ENCODE measurements at places on chromosomes 2 and 18.

DNA sequence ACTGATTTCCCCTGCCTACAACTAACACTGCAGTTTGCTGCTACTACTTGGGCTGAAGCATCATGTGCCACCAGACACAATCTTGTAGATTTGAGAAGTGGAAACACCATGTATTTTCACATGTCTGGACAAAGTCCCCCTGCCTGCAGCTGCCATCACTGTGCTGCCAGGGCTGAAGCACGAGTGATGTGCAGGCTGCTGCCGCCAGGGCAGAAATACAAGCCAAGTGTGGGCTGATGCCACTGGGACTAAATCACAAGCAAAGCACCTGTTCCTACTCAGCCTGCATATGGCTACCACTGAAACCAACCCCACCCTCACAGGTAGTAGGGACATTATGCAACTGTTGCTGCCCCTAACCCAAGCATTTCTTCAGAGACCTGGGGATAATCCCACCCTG lies 179.5 kb upstream of the SLC35G4 start:
- no peaks in the 10 kb centered on the region for H3K36me3 ChIP-seq
- no peak overlapping the region for H3K4me3 ChIP-seq
- no peaks in the 10 kb centered on the region for H3K27me3 ChIP-seq
- DNase-seq = no peak

DNA sequence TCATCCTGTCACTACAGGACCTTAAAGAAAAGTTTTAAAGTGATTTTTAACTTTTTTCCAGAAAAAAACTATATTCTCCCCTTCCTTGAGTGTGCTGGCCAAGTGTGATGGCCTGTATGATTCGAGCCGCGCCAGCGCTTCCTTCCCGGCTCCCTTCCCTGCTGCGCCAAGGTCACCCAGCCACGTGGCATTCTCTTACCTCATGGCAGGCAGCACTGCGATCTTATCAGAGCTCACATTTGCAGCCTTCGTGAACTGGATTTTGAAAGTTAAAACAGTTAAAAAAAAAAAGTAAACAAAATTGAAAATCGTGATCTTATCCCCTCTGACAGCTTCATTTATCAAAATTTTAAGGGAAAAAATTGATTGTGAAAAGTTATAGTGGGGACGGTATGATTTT lies 279.8 kb downstream of the PTGR3 start:
- no peak overlapping the region for H3K27ac ChIP-seq
- H3K27me3 ChIP-seq = no peaks in the 10 kb centered on the region
- no peak overlapping the region for H3K4me3 ChIP-seq
- 0 out of 2 replicates have a peak, but pooled peaks cover 2% of the 10 kb centered on the region for H3K4me1 ChIP-seq
- DNase-seq = no peak

DNA sequence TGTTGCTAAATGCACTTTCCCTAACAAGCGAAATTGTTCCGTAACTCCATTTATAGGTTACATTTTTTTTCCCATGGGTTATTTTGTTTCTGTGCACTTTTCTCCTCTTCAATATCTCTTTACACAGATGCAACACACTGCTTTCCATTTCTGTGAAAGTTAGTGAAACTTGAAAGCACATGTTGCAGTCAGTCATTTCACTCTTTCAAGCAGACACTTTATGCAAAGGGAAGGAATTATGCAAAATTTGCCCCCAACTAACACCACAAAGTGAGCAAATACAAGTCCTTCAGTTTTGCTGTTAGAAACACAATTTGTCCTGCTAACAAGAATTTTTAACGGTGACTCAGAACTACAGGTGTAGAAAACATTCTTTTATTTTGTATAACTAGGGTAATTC lies 124.8 kb downstream of the PTH2R start:
- H3K36me3 ChIP-seq = no peaks in the 10 kb centered on the region
- no peaks in the 10 kb centered on the region for H3K4me1 ChIP-seq
- H3K27ac ChIP-seq = no peak overlapping the region
- no peaks in the 10 kb centered on the region for H3K27me3 ChIP-seq
- no peak for DNase-seq

- H3K36me3 ChIP-seq = no peaks in the 10 kb centered on the region
- H3K27me3 ChIP-seq = no peaks in the 10 kb centered on the region
Observed at GRCh38 chr2:146477383-146477782, 1367.4 kb upstream of the ACVR2A start.

GRCh38 chr2:45941531-45942236 lies 290.2 kb downstream of the PRKCE start:
- no peak for DNase-seq
- no peak overlapping the region for H3K4me3 ChIP-seq
- no peaks in the 10 kb centered on the region for H3K27me3 ChIP-seq
- H3K36me3 ChIP-seq = no peaks in the 10 kb centered on the region
- H3K4me1 ChIP-seq = no peaks in the 10 kb centered on the region

DNA sequence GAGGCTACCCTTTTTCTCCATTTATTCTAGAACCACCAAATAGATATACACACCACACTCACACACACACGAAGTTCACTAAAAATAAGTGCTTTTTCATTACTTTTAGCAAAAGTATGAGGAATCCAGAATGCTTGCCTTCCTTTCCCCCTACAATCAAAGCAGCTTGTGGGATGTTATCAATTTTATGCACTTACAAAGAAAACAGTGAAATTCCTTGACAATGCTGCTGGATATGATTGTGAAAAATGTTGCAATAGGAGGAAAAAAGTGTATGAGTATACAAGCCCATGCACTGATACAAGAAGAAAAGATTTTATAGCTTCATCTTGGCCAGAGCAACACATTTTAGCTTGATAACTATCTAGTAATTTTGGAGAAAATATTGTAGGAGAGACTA lies 269.2 kb downstream of the XIRP2 start:
- no peaks in the 10 kb centered on the region for H3K36me3 ChIP-seq
- no peak for DNase-seq
- no peak overlapping the region for H3K27ac ChIP-seq
- H3K4me3 ChIP-seq = no peak overlapping the region

DNA sequence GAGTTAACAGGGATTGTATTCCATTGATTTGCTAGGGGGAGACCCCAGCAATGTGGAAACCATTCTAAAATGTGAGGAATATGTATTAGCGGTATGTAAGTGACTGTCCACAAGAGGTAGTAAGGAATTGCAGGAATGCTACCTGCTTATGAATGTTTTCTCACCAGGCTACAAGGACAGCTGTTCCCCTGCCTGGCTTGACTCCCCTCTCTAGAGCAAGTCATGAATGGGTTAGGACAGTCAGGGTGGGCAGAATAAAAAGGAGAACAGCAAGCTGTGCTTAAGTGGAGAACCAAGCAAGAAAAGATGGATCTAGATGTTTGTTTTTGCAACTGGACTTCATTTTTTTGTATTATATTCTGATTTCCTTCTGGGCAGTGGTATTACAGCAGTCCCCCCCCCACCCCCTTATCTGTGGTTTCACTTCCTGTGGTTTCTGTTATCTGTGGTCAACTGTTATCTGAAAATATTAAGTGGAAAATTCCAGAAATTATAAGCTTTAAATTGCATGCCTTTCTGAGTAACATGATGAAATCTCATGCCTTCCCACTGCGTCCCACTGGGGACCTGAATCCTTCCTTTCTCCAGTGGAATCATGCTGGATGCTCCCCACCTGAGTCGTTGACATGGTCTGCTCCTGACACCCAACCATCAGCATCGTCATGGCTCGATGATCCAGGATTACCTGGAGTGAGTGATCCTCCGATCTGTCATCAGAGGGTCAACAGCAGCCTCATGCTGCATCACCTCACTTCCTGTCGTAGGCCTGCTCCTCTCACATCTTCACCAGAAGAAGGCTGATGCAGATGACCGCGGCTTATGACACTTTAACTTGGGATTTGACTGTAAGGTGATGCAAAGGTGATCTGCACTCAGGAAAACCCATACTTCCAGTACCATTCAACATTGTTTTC lies 52.2 kb downstream of the VAPA start:
- H3K4me3 ChIP-seq = no peak overlapping the region
- H3K36me3 ChIP-seq = no peaks in the 10 kb centered on the region
- no peak for DNase-seq
- no peaks in the 10 kb centered on the region for H3K27me3 ChIP-seq
- H3K4me1 ChIP-seq = peaks cover 3% of the 10 kb centered on the region

- no peaks in the 10 kb centered on the region for H3K36me3 ChIP-seq
- DNase-seq = no peak
- H3K4me1 ChIP-seq = no peaks in the 10 kb centered on the region
Observed at GRCh38 chr2:79131687-79132086, 11.4 kb downstream of the REG1A start.

DNA sequence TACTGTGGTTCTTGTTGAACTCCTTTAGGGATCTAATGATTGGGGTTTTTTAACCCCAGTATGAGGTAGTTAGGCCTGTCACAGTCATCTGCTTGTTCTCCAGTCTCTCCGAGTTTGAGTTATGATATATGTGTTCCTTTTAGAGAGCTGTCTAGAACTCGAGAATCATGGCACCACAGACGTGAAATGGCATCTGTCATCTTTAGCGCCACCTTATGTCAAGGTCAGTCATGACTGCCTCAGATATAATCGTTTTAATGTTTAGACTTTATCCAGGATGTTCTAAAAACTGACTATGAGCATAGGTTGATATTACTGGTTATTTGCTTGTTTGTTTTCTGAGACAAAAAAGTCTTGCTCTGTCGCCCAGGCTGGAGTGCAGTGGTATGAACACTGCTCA lies 112.2 kb downstream of the CEP192 start:
- no peak for DNase-seq
- H3K27me3 ChIP-seq = no peaks in the 10 kb centered on the region
- H3K27ac ChIP-seq = no peak overlapping the region
- no peaks in the 10 kb centered on the region for H3K4me1 ChIP-seq
- H3K4me3 ChIP-seq = no peak overlapping the region

GRCh38 chr2:54419388-54419787 lies 36.7 kb upstream of the SPTBN1 start:
- no peak overlapping the region for H3K4me3 ChIP-seq
- no peaks in the 10 kb centered on the region for H3K27me3 ChIP-seq
- H3K4me1 ChIP-seq = peaks cover 2% of the 10 kb centered on the region
- H3K36me3 ChIP-seq = no peaks in the 10 kb centered on the region
- no peak for DNase-seq
- H3K27ac ChIP-seq = no peak overlapping the region

DNA sequence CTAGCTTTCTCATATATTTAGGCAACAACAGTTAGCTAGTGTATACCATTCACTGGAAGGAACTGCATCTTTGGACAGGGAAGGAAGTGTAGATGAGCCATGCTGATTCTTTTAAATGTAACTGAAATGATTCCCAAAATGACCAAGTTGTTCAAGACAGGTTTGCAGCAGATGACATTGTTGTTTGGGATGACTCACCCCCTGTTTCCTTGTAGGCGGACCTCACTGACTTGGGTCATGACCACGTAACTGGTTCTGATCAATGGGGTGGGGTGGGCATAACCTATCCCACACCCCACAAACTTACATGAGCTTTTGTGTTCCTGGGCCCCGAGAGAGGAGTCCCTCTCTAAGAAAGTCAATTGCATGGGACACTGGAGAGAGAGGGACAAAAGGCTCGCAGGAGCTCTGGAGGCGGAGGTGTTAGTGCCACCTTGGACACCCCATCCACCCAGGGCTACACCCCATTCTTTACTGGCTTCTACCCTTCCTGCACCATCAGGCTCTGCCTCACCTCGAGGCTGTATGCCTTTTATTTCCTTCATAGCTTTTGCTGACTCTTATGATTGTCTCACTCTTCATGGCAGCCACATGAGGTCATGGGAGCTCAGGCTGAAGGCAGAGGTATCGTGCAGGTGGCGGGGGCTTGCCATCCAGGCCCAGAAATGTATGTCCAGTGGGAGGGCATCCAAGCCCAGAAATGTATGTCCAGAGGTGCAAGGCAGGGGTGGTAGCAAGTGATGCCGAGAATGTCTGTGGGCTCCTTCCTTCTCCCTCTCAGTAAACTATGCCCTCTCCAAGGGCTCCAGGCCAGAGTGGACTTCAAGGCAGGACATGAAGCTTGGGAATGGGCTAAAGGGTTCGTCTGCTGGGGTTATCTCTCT lies 108.0 kb downstream of the TWIST2 start:
- H3K4me1 ChIP-seq = no peaks in the 10 kb centered on the region
- H3K27ac ChIP-seq = no peak overlapping the region
- no peaks in the 10 kb centered on the region for H3K36me3 ChIP-seq
- DNase-seq = no peak
- H3K4me3 ChIP-seq = no peak overlapping the region
- H3K27me3 ChIP-seq = no peaks in the 10 kb centered on the region

GRCh38 chr2:207161247-207162123 lies 4.3 kb downstream of the KLF7 start:
- H3K4me1 ChIP-seq = peaks cover 29% of the 10 kb centered on the region
- DNase-seq = no peak
- H3K4me3 ChIP-seq = no peak overlapping the region
- no peak overlapping the region for H3K27ac ChIP-seq
- no peaks in the 10 kb centered on the region for H3K27me3 ChIP-seq

- no peak overlapping the region for H3K27ac ChIP-seq
- peaks cover 12% of the 10 kb centered on the region for H3K27me3 ChIP-seq
- H3K4me1 ChIP-seq = peaks cover 5% of the 10 kb centered on the region
- no peaks in the 10 kb centered on the region for H3K36me3 ChIP-seq
Observed at GRCh38 chr18:61893309-61893970, 633 bp upstream of the RNF152 start.

DNA sequence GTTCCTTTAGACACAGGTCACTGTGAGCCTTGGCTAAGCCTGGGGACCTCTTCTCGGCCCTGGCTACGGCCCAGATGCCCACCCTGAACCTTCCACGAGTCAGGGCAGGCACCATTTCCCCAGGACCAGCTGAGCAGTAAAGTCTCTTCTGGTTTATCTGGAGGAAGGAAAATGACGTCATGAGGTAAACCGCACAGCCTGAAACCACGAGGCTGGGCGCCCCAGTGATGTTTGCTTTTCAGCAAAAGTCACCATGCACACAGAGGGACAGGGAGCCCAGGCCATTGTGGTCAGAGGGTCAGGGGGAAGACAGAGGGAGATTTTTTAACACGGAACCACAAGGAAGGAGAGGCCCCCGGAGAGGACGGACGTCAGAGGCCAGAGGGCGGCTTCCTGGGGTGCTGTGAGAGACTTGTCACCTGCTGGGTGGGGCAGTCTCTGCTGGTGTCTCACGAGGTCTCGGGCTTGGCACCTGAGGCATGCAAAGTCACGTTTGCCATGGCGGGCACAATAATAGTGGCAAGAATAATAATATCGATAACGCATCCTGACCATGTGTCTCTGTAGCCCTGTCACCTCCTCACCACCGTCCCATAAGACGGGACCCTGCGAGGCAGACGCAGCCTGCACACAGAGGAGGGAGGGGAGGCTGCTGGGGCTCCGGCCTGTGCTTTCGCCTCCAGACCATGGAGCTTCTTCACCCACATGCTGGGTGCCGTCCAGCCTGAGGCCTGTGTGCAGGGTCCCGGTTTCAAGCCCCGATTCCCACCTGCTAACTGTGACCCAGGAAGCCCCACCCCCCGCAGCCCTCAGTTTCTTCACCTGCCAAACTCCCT lies 33.2 kb upstream of the FOSL2 start:
- no peak overlapping the region for H3K4me3 ChIP-seq
- no peaks in the 10 kb centered on the region for H3K27me3 ChIP-seq
- no peak overlapping the region for H3K27ac ChIP-seq
- DNase-seq = no peak
- no peaks in the 10 kb centered on the region for H3K4me1 ChIP-seq
